ENCODE measurements at places on chromosomes 2 and 18.

DNA sequence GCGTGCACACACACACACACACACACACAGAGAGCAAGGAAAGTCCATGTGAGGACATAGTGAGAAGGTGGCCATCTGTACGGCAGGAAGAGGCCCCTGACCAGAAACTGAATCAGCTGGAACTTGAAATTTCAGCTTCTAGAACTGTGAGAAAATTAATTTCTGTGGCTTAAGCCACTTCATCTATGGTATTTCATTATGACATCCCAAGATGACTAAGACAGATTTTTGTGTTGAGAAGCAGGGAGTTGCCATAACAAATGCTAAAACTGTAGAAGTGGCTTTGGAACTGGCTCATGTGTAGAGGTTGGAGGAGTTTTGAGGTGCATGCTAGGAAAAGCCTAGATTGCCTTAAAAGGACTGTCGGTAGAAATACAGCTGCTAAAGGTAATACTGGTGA, 63.4 kb upstream of the ZBTB7C start:
- no peak for DNase-seq

- DNase-seq = no peak
Observed at GRCh38 chr2:1752751-1753150, 8.4 kb upstream of the PXDN start.

- DNase-seq = no peak
Observed at GRCh38 chr2:3588084-3588483, 6.8 kb upstream of the COLEC11 start.

GRCh38 chr2:80530442-80531064, 226.0 kb upstream of the LRRTM1 start:
- DNase-seq = no peak

GRCh38 chr18:9353596-9353995, 19.0 kb downstream of the TWSG1 start:
- no peak for DNase-seq

GRCh38 chr2:202768273-202768672, 103.3 kb downstream of the ICA1L start:
- no peak for DNase-seq

GRCh38 chr2:119376810-119377209, 10.0 kb downstream of the DBI start:
- no peak for DNase-seq

DNA sequence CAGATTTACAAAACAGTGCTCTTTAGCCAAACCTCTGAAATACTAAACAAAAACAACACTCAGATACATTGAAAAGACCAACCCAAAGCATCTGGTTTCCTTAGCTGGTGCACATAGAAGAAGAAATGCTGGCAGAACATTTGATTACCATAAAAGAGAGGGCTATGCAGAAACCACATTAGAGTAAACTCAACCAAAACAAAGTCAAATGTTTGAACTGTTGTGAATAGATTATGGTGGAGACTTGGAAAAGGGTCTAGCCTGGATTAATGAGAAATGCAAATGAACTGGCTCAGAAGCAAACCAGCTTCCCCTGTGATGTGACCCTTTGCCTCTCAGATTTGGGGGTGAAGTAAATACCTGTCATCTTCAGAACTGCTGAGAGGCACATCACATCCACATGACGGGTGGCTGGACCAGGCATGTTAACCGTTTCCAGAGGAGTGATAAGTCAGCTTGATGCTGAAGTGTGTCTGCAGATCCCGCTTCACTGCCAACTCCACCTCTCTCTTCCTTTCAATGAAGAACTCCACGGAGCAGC, 153.0 kb downstream of the NRP2 start:
- DNase-seq = no peak

DNA sequence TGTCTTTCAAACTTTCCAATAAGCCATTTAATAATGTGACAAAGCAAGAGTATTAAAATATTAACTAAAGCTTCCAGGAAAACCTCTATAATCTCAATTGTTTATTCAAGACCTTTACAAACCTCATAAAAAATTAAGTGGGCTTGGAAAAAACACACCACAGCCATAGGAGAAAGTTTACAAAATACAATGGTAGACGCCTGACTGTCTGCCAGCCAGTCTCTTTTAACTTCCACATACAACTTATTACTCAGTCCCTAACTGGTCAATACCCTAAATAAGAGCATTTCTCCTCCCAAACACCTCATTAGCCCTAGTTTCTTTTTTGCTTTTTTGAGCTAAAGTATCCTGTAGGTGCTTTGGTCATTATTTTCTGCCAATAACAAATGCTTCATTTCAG, 247.4 kb upstream of the CYP26B1 start:
- DNase-seq = no peak

GRCh38 chr2:36731941-36732672, 35.6 kb downstream of the VIT start:
- no peak for DNase-seq

All from GF-D8 (cell line).